Left ventricle myocardium inferior (tissue), 1 donor: ENCODE measurements at places on chromosomes 7 and 10.

DNA sequence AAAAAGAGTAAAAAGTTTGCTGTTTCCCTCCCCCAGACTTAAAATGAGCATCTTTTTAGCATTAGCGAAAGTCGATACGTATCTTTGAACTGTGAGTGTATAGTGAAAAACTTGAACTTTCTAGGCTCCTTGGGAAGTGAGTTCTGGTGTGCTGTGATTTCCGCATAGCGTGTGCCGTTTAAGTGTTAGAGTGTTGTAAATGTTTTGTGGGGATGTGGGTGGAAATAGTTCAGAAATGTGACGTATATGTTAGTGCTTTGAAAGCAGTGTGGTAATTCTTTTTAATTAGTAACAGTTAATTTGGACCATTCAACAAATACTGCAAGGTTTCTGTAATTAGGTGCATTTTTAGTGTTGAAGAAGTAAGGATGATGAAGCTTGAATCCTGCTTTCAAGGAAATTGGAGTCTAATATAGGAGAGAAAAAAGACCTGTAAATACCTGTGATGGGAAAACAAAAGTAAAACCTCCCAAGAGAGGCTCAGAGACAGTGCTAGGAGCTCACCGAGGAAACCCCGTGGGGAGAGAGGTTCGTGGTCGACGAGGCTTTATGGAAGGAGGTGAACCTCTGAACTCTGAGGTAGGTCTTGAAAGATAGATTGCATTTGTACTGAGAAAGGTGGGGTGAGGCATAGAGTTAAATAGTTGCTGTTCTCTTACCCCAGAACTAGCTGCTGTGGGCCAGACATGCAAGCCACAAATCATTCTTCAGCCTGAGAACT, 40.8 kb downstream of the RBM33 start:
- no peak for DNase-seq

GRCh38 chr7:15306296-15306695, 255.5 kb downstream of the AGMO start:
- DNase-seq, result no peak

GRCh38 chr10:77925410-77925794, 1.2 kb downstream of the DLG5 start:
- DNase-seq, result no peak

GRCh38 chr7:94511718-94512117, 2.1 kb downstream of the CASD1 start:
- no peak for DNase-seq

- no peak for DNase-seq
Observed at GRCh38 chr10:96681524-96681923, 38.8 kb downstream of the PIK3AP1 start.

DNA sequence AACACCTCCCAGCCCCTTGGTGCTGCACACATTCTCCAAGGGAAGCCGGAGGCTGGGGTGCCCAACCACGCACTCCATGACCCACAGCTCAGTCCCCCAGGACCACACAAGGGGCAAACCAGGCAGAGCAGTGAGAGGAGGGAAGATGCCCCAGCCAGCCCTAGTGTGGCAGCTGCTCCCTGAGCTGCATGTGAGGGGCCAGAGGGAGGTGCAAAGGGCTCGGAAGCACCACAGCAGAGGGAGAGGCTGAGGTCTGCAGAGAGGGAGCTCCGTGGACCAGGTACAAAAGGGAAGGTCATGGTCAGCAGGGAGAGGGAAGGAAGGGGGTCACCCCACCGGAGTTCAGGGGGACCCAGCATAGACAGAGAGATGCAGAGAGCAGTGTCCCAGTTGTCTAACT, 1.5 kb upstream of the CALML5 start:
- DNase-seq, result no peak

DNA sequence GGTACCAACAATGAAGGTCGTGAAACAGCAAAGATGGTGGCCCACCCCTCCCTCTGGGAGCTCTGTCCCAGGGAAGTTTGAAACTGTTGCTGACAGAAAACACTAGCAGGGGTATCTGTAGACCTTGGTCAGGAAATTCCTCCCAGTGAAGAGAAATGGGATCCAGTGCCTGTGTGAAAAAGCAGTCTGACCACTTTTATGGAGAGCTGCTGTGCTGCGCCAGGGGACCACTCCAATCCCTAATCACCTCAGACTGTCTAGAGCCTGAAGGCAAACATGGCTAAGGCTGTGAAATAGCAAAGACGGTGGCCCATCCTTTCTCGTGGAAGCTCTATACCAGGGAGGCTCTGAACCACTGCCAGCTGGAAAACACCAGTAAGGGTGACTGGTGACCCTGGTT, 38.3 kb upstream of the TMEM140 start:
- DNase-seq, result no peak

DNA sequence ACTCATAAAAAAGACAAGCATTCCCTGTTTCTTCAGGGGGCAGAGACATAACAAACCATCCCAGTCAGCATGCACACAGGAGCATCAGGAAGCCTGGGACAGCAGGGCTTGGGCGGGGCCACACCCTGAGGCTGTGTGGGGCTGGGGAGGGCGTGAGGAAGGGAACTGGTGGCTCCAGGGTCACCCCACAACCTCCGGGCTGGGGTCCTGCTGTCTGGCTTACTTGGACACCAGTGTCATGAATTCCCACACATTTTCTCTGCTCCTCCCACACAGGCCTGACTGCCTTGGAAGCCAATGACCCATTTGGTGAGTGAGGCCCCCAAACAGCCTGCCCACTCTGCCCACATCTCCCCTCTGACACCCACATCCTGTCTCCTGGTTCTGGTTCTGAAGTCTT, 2.8 kb downstream of the FXYD4 start:
- no peak for DNase-seq

DNA sequence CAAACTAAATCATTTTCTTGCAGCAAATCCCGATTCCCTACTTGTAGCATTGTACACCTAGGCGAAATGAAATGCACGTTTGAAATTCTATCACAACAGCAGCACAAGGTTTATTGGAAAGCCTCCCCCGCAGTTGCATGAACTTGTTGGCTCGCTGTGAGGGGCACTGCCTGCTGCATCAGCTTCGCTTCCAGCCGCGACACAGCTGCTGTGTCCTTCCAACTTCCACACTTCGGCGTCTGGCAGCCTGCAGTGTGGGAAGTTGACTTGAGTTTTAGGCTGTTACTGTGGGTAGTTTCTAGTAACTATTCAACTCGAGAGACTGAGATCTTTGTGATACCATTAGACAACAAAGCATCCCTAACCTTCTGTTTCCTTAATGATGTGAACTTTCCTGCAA, 315.8 kb upstream of the TPK1 start:
- DNase-seq, result no peak

DNA sequence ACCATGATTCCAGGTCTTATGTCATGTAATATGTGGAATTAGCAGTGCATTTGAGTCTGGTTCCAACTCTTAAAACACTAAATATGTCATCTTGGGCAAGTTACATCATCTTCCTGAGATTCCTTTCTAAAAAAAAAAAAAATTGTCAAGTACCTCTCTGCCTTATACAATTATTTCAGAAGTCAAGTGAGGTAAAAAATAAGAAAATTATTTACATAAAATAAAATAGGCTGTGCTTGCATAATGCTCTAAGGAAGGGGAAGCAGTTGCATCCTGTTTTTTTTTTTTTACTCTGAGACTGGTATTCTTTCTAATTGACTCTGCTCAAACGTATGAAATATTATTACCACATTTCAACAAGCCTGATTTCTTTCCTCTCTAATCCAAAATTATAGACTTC, 55.1 kb upstream of the SEMA3A start:
- no peak for DNase-seq

DNA sequence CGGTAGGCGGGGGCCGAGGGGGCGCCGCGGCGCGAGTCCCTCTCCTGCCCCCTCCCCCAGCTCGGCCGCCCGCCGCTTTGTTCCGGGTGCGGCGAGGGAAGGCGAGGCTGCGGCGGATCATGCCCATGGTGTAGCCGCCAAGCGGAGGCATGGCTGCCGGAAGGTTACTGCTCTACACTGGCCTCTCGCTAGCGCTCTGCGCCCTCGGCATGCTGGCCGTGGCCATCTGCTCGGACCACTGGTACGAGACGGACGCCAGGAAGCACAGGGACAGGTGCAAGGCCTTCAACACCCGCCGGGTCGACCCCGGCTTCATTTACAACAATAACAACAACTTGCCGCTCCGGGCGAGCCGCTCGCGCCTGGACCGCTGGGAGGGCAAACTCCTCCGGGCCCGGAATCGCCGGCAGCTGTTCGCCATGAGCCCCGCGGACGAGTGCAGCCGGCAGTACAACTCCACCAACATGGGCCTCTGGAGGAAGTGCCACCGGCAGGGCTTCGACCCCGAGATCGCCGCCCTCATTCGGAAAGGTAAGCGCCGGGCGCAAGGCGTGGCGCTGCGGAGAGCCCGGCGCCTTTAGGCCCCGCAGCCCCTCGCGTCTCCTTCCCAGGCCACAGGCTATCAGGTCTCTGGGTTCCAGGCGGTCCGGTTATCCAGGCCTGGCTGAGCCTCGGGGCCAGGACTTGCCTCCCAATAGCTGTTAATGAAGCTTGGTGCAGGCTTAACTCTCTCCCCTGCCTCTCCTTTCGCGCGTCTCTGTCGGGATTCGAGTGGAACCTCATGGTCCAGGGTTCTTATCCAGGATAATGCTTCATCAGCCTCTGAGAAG, 513 bp downstream of the TMEM178B start:
- DNase-seq, result no peak

- no peak for DNase-seq
Observed at GRCh38 chr10:33187427-33187999, 147.0 kb downstream of the NRP1 start.

- no peak for DNase-seq
Observed at GRCh38 chr7:15885678-15886077, 199.2 kb upstream of the MEOX2 start.

- DNase-seq, result no peak
Observed at GRCh38 chr10:48924988-48925387, 14.7 kb downstream of the LRRC18 start.

DNA sequence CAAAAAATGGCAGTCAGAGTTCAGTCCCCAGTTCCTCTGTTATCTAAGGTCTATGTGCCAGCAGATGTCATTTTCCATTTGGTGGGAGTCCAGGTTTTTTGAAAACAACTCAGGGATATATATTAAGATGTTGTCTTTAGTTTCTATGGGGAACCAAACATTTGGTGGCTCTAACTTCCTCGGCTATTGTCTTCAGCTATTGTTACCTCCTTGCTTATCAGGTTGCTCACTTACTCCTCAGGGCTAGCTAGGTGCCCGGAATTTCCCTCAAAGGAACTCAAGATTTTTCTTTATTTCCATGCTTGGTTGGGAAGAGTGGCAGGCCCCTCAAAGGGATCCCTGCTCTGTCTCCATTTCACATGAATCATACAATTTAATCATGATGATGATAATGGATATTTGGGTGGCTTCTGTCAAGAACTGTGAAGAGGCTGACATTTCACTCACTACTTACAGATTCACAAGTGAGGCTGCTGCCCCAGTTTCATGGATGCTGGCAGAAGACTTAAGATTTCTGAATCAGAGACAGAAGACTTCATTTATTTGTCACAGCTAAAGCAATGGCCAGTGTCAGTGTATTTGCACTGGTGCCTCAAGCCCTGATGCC, 182.8 kb downstream of the PKD1L1 start:
- DNase-seq, result no peak

GRCh38 chr7:15985587-15986384, 299.3 kb upstream of the MEOX2 start:
- no peak for DNase-seq

DNA sequence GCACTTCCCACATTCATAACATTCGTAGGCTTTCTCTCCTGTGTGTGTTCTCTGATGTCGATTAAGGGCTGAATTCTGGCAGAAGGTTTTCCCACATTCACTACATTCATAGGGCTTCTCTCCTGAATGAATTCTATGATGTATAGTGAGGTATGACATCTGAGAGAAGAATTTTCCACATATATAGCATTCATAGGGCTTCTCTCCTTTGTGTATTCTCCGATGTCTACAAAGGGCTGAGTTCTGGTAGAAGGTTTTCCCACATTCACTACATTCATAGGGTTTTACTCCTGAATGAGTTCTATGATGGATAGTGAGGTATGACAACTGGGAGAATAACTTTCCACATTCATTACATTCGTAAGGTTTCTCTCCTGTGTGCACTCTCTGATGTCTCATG, 15.6 kb downstream of the ZNF12 start:
- DNase-seq, result no peak

DNA sequence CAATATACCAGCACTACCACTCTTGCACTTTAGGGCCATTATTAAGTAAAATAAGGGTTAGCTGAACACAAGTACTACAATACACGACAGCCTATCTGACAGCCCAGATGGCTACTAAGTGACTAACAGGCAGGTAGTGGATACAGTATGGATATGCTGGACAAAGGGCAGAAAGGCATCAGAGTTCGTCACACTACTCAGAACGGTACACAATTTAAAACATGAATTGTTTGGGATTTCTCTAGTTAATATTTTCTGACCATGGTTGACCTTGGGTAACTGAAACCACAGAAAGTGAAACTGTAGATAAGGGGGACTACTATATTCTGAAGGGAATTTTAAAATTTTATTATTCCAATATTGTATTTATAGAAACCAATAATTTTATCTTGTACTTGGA, 101.3 kb upstream of the SKAP2 start:
- DNase-seq, result no peak

- no peak for DNase-seq
Observed at GRCh38 chr7:125412890-125413665, 483.5 kb upstream of the POT1 start.
